ENCODE measurements at places on chromosomes 13 and 19. TPM values are rescaled to one million over a fixed set of nuclear protein-coding genes. Genes with fewer than 3 reads are reported as not detected.

DNA sequence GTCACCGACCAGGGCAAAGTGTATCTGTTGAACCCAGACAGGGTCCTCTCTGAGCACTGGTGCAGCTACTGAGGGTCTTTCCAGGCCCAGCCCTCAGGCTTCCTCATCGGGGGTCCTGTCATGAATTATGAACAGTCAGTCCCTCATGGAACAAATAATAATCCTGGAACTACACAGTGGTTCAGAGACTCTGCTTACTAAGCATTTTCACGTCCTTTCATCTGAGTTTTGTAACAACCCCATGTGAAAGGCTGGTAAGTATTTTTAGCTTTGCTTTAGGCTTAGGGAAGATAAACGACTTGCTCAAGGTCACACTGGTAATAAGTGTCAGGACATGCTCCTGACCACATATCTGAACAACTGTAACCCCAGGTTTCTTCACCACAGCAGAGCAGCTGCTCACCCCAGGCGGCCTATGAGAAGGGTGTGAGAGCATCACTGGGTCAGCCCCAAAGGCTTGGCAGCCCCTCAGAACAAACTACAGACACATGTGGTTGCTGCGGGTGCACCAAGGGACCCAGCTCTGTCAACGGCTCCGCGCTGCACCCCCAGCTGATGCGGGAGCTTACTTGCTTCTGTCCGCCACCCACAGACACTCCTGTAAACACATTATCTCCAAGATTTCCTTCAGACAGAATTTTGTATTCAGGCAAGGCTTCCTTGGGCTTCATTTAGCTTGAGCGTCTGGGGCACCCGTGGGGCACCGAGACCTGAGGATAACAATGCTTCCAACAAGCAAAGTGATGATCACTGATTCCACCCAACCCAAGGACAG, 19.4 kb upstream of the GSX1 start:
- no peak for DNase-seq
- peaks cover 3% of the 10 kb centered on the region for H3K4me1 ChIP-seq
- H3K27ac ChIP-seq: no peak overlapping the region
- no peaks in the 10 kb centered on the region for H3K36me3 ChIP-seq

DNA sequence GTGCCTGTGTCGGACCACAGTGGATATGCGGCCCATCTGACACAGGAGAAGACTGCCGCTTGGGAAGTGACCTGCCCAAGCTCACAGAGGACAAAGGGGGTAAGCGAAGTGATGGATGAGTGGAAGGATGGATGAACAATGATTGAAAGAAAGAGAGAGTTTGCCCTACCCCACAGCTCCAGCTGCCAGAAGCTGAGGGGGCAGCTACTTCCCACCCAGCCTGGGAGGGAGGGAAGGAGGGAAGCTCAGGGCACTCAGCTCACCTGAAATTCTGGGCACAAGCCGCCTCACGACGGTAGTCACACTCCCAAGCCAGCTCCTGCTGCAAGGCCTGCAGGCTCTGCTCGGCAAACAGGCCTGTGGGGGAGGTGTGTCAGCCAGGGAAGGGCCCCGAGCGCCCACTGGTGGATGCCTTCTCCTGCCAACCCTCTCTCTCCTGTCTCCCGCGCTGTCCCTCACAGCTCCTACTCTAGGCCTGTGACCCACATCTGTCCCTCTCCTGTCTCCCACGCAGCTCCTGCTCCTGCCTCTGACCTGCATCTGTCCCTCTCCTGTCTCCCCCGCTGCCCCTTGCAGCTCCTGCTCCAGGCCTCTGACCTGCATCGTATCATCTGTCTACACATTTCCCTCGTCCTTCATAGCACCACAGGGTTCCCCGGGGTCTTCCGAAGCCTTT, 12.0 kb upstream of the NUMBL start:
- peaks cover 6% of the 10 kb centered on the region for H3K36me3 ChIP-seq
- H3K4me3 ChIP-seq: no peak overlapping the region
- no peaks in the 10 kb centered on the region for H3K4me1 ChIP-seq
- no peak for DNase-seq
- H3K27ac ChIP-seq: no peak overlapping the region
- H3K27me3 ChIP-seq: no peaks in the 10 kb centered on the region

DNA sequence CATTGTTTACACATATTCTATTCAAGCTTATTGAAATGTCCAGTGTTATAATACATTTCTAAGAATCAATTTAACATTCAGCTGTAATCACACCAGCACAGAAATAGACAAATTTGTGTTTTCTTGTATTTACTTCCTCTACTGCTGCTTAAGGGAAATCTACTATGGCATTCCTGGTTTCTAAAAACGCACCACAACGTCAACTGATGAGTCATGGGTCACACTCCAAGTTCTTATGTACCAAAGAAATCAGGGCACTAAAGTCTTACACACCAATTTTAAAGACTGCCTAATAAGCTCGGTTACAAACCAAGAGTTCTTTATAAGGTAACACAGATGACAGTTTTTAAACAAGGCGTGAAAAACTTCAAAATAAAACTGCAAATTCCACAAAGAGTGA, 13.2 kb downstream of the LNX2 start:
- no peak overlapping the region for H3K27ac ChIP-seq
- DNase-seq: no peak
- H3K4me1 ChIP-seq: peaks cover 15% of the 10 kb centered on the region
- no peak overlapping the region for H3K4me3 ChIP-seq

ZNF98 gene
- total RNA-seq: not detected

SERP2 gene
- total RNA-seq: not detected

VMAC gene
- 3.2 TPM for total RNA-seq

ZNF284 gene
- total RNA-seq: 0.53 TPM

PSG11 gene
- total RNA-seq: not detected

DNA sequence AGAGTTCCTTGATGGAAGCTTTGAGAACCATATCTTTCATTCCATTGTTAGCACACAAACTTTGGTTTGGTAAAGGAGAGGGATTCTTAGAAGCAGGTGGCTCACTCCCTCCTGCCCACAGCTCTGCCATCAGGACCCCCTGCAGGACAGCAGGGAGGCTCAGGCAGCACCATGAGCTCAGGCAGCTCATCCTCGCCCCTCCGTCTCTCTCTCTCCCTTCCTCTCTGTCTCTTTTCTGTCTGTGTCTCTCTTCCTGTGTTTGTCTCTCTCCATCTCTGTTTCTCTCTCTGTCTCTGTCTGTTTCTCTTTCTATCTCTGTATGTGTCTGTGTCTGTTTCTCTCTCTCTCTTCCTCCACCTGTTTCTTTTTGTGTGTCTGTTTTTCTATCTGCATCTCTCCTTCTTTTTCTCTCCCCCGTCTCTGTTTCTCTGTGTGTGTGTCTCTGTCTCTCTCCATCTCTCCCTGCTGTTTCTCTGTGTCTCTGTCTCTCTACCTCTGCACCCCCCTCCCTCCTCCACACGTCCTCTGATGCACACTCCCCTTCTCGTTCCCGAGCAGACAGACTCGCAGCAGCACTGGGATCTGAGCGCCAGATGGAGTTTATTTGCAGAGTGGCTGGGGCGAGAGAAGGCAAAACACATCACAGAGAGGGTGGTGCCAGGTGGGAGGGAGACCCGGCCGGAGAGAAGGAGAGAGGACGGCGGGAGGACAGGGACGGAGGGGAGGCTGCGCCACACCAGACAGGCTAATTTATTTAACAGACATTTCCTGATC, 8.7 kb downstream of the SBK2 start:
- no peak overlapping the region for H3K4me3 ChIP-seq
- no peaks in the 10 kb centered on the region for H3K36me3 ChIP-seq
- H3K27me3 ChIP-seq: no peaks in the 10 kb centered on the region
- H3K4me1 ChIP-seq: no peaks in the 10 kb centered on the region
- no peak overlapping the region for H3K27ac ChIP-seq

RGL3 gene
- not detected for total RNA-seq

CARM1 gene
- 115 TPM for total RNA-seq

TMIGD2 gene
- 0.16 TPM for total RNA-seq

CBY2 gene
- total RNA-seq: 0.53 TPM

C19orf85 gene
- total RNA-seq: not detected

DNA sequence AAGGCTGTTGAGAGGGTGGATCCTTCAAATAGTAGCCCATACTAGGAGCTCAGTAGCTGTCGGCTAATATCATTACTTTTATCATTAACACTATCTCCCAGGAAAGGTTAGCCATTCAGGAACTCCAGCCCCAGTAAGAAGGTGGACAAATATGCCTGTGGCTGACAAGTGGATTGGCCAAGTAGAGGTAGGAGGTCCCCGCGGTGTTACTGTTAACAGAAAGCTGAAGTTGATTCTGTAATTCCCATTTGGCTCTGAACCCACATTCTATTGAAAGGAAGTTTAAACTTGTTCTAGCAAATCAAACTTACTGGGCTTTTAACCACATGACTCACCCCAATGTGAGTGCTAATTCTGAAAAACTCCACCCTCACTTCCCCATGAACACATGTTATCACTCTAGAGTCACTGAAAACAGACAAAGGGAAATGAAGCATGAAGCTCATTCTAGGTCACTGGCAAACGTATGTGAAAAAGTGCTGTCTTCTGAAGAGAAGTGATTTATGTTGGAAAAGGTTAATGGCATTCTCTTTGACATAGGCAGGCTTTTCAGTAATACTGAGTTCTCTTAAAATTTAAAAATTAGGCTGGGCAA, 273.5 kb downstream of the FGF14 start:
- DNase-seq: no peak
- H3K27me3 ChIP-seq: no peaks in the 10 kb centered on the region
- H3K4me3 ChIP-seq: no peak overlapping the region
- H3K4me1 ChIP-seq: no peaks in the 10 kb centered on the region
- no peak overlapping the region for H3K27ac ChIP-seq
- H3K36me3 ChIP-seq: no peaks in the 10 kb centered on the region

Data from GM12878 (cell line).